ENCODE measurements at places on chromosomes 2 and 18.
A peak's percentile ranks its signal among the peaks of the same experiment; 100 is the strongest.

DNA sequence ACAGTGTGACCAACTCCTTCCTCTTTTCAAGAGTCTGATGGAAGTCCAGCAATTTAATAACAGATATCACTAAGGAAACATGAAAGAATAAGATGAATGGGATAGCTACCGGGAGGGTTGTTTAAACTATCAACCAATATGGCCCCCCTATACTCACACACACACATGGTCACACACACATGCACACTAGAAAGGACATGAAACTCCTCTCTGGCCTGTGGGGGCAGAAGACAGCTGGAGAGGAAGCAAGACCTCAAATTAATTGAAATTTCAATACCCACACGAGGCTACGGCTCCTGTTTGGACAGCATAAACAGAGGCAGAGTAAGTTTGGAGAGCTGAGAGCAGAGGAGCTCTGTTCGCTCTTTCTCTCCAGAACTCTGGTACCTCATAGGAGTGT lies 34.7 kb upstream of the REEP1 start:
- DNase-seq = no peak

DNA sequence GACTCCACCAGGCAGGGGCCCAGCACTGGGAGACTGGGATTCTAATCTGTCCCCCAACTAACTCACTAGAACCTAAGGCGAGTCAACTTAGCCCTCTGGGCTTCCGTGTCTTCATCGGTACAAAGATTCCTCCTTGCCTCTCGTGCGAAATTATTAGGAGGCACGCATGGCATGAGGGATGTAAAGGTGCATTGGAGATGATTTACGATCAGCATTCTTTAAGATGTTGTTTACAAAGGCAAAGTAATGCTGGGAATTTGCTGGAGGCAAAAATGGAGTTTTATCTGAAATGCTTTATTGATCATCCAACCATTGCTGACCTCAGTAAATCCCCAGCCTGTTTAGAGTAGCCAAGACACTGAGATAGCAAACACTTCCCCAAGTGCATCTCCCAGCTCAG lies 171.8 kb upstream of the KLHL29 start:
- DNase-seq = no peak

DNA sequence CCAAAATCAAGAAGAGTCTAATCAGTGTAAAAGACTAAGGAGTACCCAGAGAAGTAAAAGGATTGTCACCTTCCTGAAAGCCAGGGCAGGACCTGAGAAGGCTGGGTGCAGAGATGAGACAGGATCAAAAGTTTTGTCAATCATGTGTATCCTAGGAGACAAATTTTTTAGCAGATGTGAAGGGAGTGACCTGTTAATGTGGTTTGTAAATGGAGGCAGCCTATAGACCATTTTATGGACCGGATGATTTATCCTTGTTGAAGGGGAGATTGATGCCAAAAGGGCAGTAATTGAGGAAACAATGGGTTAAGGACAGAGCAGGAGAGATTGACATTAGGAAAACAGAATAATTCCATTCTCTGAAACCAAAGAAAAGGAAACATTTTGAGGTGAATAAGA lies 813 bp downstream of the NDC80 start:
- peak; percentile 8 for DNase-seq

DNA sequence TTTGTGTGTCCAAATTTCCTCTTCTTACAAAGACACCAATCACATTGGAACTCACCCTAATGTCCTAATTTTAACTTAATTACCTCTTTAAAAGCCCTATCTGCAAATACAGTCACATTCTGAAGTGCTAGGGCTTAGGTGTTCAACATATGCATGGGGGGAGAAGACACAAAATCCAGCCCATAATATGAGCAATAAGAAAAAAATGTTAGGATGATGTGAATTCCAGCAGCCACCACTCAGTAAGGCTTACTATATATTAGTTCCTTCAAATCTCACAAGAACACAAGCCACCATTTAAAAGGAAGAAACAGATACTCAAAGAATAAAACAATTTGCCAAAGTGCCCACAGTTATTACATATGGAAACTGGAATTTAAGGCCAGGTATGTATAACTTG lies 285.7 kb downstream of the EPHA4 start:
- DNase-seq = no peak

GRCh38 chr2:24828238-24828996 lies 35.2 kb downstream of the CENPO start:
- DNase-seq = no peak

- DNase-seq = no peak
Observed at GRCh38 chr2:44618251-44619023, 256.7 kb downstream of the CAMKMT start.

DNA sequence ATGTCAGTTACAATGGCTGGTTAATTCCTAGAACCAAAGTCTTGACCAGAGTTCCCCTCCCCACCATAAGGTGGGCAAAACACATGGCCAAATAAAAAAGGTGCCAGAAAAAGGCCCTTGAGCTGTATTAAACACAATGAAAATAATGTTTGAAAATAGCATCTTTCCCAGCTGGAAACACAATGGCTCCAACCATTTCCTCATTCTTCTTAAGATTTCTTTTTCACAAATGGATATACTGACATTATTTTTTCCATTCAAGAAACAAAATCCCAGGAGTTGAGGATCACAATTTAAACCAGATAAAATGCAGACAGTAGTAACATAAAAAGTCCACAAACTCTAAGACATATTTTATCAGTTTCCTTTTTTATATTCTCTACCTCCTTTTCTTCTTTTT lies 143.8 kb downstream of the EXOC6B start:
- DNase-seq = no peak

DNA sequence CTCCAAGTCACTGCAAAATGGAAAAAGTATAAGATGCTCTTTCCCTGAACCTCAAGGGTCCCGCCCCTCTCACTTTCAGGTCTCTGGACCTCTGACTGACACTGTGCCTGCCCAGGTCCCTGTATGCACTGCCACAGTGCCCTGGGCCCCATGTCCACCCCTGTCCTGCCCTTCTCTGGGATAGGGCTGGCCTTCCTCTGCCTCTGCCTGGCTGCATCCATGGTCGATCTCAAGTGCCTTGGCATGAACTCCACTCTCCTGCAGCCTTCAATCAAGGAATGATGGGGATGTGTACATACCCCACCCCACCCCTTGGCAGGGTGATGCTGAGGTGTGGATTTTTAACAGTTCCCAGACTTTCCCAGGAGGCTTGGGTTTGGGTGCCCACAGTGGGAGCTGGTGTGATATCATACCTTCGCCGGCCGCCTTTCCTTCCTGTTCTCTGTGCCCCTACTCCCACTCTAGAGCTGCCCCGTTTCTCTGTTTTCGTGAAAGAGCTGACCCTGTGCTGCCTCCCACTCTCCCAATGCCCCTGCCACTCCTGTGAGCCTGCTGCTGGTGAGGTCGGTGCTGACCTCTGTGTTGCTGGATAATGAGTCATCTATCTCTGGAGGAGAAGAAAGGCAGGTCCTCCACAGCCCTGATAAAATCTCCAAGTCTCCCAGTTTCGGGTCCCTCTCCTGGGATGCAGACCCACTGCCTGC lies 18.9 kb downstream of the PTPN18 start:
- no peak for DNase-seq

GRCh38 chr18:68104036-68104435 lies 587.5 kb upstream of the DSEL start:
- DNase-seq = peak; percentile 56

- peak; percentile 75 for DNase-seq
Observed at GRCh38 chr18:75376004-75376403, 51.5 kb downstream of the SMIM21 start.

- peak; percentile 92 for DNase-seq
Observed at GRCh38 chr2:28621172-28622100, 125.6 kb downstream of the PLB1 start.

GRCh38 chr2:241031436-241032165 lies 33.2 kb downstream of the SNED1 start:
- DNase-seq = no peak

- no peak for DNase-seq
Observed at GRCh38 chr2:11667866-11668637, 1.9 kb downstream of the NTSR2 start.

DNA sequence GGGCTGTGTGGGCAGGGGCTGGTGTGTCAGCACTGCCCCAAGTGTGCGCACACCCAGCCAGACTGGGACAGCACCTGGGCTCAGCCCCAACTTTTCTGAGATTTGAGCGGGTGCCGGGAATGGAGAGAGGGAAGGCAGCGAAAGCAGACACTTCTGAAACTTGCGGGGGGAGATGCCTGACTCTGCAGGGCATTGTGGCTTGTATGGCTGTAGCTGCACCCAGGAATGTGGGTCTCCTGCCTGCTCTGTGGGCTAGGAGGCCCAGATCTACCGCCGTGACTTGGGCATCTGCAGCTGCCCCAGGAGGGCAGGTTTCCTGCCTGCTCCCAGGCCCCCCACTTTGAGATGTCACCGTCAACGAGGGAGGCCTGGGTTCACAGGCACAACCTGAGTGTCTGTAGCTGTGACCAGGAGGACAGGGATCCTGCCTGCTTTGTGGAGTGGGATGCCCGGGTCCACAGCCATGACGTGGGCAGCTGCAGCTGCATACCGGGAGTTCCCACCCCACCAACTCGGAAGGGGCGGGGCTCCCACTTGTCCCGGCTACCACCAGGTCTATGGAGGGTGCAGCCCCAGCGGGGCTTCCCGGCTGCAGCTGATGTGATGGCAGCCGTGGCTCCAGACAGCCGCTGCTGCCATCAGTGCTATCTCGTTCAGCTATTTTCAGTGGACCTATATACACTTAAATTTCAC lies 95.3 kb downstream of the DOK6 start:
- no peak for DNase-seq

DNA sequence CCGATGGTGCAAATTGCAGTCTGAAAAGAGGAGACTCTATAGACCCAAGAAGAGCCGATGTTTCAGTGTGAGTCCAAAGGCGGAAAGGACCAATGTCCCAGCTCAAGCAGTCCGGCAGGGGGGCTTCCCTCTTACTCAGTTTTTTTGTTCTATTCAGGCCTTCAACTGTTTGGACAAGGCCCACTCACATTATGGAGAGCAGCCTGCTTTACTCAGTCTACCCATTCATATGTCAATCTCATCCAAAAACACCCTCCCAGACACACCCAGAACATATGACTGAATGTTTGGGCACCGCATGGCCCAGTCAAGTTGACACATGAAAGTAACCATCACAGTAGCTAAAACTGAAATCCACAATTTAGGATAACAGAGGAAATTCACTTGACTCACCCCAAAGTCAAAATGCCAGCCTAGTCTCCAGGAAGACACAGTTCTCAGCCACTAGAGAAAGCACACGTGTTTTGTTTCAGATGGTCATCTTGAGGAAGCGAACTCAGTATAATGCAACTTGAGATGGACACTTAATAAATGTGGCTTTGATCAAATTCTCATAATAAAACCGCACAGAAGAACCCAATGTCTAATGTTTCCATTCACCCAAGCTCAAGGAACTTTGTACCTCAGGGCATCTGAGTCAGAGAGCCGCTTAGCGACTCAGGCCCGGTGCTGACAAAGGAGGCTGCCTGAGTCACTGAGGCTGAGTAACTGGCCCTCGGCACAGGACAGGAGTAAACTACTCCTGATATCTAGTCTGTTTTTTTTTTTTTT lies 2.4 kb downstream of the FHL2 start:
- DNase-seq = peak; percentile 100

Measured in PC-3 (cell line).